ENCODE measurements at places on chromosomes 6 and 20.

GRCh38 chr6:64220801-64221200, 585.2 kb downstream of the PHF3 start:
- no peak for DNase-seq

GRCh38 chr6:170088582-170088955, 202.3 kb downstream of the DLL1 start:
- DNase-seq: no peak

GRCh38 chr20:25282796-25283195, 34.9 kb downstream of the PYGB start:
- DNase-seq: no peak

GRCh38 chr20:57209413-57209812, 57.0 kb downstream of the BMP7 start:
- DNase-seq: no peak

- no peak for DNase-seq
These were observed 8.6 kb upstream of the HIVEP2 start for GRCh38 chr6:142953373-142954273.

DNA sequence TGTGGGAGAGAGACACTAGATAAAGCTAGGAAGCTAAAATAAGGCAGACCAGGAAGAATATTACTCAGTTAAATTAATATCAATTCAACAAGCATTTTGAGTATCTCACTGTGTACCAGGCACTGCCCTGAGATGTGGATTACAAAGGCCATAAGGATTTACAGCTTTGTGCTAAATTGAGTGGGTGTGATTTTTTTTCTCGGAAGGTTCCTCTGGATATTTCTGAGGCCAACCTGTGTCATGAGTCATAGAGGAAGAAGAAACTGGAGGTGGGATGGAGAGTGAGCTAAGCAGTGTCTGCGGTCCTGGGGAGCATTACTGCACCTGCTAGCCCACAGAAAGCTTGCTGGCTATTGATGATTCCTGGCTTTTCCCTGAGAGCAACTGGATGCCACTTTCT, 135.2 kb downstream of the RFPL4B start:
- DNase-seq: no peak

DNA sequence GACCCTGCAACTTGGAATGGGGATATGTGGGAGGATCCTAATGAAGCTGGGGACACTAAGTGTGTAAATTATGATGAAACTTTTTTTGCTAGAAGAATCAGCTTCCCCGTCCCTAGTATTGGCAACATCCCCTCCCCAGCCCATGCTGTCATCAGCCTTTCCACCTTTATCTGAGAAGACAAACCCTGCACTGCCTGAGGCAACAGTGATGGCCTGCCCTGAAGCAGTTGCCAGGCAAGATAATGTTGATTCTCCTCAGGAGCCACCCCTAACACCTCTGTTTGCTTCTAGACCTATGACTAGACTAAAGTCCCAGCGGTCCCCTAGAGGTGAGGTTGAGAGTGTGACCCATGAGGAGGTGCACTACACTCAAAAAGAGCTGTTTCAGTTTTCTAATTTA, 27.1 kb downstream of the MICA start:
- no peak for DNase-seq

GRCh38 chr6:12152023-12152970, 137.9 kb upstream of the EDN1 start:
- peak; percentile 87 for DNase-seq

DNA sequence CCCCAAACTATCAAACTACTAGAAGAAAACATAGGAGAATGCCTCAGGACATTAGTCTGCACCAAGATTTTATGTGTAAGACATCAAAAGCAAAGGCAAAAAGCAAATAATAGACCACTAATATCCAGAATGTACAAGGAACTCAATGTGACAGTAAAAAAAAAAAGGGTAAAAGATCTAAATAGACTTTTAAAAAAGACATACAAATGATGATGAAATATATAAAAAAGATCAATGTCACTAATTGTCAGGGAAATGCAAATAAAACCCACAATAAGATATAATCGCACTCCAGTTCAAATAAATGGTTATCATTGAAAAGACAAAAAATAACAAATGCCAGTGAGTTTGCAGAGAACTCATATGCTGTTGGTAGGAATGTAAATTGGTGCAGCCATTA, 118.3 kb upstream of the DUSP22 start:
- DNase-seq: no peak

- DNase-seq: no peak
These were observed 44.2 kb upstream of the TMEM217 start for GRCh38 chr6:37302086-37302686.

DNA sequence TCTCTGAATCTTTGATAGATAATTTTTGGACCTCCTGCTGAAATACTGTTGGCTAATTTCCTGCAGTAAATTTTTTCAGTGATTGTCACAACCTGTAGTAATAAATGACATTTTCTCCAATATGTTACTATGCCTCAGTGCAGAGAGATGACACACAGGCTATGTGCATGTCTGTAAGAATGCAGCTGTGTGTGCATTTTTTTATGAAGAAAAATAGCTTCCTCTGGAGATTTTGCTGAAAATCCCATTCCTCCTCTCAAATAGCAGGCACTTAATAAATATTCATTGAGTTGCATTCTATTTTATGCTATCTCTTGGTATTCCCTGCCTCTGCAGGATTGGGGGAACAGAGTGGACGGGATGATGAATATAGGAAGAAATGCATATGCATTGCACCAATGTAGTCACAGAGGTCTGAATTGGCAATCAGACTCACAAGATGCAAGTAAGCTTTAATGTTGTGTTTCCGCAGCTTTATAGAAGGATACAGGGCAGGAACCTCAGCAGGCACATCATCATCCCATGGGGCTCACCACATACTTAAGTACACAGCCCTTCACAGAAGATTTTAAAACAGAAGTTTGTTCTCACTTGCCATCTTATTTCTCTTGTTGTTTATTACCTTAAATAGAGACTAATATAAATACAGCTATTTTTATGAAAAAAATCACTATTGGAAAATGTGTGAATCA, 474.7 kb downstream of the EPM2A start:
- DNase-seq: no peak

DNA sequence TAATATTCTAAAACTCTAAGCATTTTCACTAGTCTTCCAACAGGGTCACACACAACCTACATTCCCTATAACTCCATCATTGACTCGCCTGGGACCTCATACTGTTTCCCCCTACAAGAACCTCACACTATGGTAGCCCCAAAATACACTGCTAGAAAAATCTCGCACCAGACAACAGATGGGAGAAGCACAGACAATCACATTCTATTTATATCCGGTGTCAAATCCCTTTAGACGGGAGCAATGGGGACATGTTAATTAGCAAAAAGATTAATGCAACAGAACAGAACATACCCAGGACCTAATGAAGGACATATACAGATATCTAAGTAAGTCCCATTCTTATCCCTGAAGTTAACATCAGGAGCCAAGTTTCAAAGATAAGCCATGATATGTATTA, 33.6 kb downstream of the TMX4 start:
- no peak for DNase-seq

- DNase-seq: no peak
These were observed 164.5 kb downstream of the MOXD1 start for GRCh38 chr6:132236744-132237143.

- DNase-seq: no peak
These were observed 424.5 kb downstream of the GRIK2 start for GRCh38 chr6:101818051-101818450.

GRCh38 chr20:13317439-13317838, 96.4 kb downstream of the ISM1 start:
- no peak for DNase-seq

GRCh38 chr6:50780382-50780781, 38.3 kb upstream of the TFAP2B start:
- DNase-seq: no peak

DNA sequence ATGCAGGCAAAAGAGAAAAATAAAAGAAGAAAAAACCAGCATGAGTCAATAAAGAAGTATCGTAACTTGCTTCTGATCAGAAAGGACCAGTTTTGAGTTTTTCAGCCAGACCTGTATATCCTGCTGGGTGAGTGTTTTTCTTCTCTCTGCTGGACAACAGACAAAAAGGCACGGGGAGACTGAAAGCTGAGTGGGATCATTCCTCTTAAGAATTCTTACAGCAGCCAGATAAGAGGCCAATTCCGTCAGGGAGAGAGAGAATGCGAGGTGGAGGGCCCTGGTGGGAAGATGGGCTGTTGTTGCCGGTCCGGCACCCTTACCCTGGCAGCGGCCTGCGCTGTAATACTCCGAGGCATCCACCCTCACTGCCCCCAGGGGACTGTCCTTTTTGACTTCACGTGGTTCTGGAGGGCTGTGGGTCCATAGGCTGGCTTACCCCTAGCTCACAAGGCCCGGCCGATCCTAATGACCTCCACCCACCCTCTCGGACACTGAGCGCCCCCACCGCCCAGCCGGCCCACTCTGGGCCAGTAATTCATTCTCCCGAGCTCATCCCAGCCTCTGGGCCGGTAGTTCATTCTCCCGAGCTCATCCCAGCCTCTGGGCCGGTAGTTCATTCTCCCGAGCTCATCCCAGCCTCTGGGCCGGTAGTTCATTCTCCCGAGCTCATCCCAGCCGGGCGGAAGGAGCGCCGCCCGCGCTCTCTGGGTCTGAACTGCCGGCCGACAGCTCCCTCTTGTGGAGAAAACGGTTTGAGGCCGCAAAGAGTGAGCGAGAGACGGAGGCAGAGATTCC, 118.3 kb upstream of the SIRPA start:
- peak; percentile 84 for DNase-seq

DNA sequence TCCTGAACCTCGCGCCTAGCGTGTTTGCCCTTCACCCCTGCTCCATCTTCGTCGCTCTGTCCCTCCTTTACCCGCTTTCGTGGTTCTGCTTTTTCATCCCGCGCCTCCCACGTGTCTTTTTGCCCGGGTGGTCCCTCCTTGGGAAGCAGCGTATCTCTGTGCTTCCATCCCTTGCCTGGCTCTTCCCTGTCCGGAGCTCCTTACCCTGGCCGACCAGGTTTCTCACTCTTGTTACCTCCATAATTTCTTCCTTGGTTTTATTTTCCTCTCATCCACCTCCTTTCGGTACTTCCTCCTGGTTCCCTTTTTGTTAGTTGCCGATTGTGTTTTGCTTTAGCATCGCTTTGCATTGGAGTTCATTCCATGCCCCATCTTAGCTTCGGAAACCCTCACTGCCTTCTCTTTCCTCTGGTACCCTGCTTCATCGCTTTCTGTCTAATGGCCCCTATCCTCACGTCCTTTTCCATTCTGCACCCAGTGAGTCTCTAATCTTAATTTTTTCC, 735 bp downstream of the FAM135A start:
- peak; percentile 37 for DNase-seq

- no peak for DNase-seq
These were observed at the start of gene PTCHD4 for GRCh38 chr6:48111143-48111506. Gene PTCHD4, minus strand, starts transcription at chr6:48111197. Its CDS starts 42,240 bp downstream, at chr6:48068957.

DNA sequence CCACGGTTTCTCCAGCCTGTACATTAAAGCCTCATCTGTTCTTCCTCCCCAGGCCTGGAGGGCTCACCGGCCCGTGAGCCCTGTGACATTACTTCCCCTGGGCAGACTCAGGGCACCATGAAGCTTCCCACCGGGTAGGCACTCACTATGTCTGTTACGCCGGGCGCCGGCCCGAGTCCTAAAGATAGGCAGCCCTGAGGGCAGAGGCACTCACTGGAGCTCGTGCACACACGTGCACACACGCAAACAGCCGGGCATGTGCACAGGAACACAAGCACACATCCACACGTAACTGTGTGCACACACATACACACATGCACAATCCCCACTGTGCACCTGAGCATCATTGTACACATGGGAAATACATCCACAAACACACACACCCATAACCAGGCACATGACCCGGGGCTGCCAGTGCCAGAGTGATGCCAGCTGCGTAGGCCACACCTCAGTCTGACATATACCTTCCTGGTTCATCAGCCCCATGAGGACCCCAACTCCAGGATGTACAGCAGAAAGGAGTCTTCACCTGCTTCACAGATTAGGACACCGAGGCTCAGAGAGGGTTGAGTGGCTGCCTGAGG, 83.7 kb downstream of the YTHDF1 start:
- DNase-seq: no peak

- no peak for DNase-seq
These were observed 4.3 kb downstream of the MICA start for GRCh38 chr6:31407699-31408098.

DNA sequence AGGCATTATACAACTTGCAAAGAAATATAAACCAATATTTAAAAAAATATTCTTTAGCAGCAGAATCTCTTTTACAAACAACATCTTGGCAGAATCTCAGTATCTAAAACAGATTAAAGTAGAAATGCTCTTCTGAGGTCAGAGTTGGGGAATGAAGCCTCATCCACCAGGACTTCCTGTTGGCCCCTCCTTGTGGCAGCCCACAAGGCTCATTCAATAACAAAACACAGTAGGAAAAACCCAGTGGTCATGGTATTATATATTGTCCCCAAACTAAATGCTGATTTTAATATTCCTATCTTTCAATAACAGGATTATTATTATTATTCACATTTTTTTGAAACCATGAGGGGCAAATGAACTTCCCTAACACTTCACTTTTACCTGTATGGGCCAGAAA, 368.6 kb downstream of the BTBD9 start:
- no peak for DNase-seq

DNA sequence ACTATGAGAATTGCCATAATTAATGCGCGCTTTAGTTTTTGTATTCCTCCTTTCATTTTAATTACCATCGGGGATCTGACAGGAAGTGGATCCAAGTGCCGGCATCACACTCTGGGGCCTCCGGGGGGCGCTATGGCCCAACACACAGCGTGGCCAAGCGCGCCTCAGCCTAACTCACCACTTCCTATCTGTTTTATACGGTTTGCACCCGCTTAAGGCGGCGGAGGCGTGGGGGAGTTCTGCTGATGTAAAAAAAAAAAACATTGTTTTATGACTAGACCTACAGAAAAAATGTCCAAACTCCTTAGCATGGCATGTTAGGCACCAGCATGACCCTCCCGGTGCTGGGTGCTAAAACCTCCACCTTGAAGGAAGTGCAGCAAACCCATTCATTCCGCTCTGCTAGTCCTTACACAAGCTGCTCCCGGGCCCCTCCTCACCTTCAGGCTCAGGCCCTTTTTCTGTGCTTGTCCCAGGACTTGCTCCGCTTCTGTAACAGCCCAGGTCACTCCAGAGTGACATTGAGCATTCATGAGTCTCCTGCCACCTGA, 4.5 kb upstream of the EBF4 start:
- peak; percentile 51 for DNase-seq
